Fibroblast of lung (primary cell): ENCODE measurements at places on chromosomes 7 and 10.

DNA sequence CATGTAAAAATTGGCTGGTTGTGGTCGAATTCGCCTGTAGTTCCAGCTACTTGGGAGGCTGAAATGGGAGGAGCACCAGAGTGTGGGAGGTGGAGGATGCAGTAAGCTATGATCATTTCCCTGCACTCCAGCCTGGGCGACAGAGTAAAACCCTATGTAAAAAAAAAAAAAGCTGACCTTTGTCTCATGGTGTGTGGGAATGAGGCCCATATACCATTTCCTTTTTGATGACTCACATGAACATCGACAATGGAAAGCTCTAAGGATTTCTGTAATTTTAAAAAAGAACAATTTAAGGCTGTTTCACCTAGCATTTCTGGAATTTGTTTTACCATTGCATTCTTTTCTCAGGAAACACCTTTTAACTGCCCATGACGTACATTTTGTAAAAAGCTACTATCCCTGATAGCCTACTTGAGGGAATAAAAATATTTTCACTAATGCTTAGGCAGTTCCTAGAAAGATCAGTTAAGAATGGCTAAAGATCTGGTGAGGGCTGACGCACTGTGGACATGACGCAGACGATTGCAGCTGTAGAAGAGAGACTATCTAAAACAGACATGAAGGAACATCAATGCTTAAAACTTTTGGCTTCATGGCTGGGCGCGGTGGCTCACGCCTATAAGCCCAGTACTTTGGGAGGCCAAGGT lies 400.6 kb upstream of the IGFBP3 start:
- no peaks in the 10 kb centered on the region for H3K36me3 ChIP-seq
- H3K27ac ChIP-seq, result no peak overlapping the region
- H3K4me1 ChIP-seq, result no peaks in the 10 kb centered on the region
- H3K4me3 ChIP-seq, result no peak overlapping the region
- DNase-seq, result peak; percentile 42
- no peaks in the 10 kb centered on the region for H3K27me3 ChIP-seq

DNA sequence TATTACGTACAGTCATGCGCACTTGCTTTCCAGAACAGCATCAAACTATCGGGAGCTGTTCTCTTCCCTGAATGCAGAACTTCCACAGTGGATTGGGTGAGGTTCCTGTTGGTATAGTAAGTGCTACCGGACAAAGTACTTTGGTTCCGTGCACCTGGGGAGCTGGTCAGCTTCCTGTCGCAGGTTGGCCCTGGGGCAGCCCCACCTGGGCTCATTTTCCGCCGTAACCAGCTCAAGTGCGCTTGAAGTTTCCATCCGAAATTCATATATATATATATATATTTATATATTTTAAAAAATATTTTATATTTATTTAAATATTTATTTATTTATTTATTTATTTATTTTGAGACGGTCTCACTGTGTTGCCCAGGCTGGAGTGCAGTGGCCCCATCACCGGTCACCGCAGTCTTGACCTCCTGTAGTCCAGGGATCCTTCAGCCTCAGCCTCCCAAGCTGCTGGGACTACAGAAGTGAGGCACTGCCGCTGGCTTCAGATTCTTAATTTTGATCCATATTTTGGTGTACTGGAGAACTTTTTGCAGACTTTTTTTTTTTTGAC lies 6.5 kb downstream of the SCART1 start:
- H3K4me3 ChIP-seq, result no peak overlapping the region
- H3K36me3 ChIP-seq, result no peaks in the 10 kb centered on the region
- H3K4me1 ChIP-seq, result no peaks in the 10 kb centered on the region
- H3K27ac ChIP-seq, result no peak overlapping the region
- H3K27me3 ChIP-seq, result no peaks in the 10 kb centered on the region

- no peaks in the 10 kb centered on the region for H3K36me3 ChIP-seq
- peak; percentile 7 for DNase-seq
- no peaks in the 10 kb centered on the region for H3K27me3 ChIP-seq
- H3K27ac ChIP-seq, result no peak overlapping the region
- H3K4me3 ChIP-seq, result no peak overlapping the region
These were observed 443.4 kb upstream of the ANKRD30A start for GRCh38 chr10:36681751-36682632.

DNA sequence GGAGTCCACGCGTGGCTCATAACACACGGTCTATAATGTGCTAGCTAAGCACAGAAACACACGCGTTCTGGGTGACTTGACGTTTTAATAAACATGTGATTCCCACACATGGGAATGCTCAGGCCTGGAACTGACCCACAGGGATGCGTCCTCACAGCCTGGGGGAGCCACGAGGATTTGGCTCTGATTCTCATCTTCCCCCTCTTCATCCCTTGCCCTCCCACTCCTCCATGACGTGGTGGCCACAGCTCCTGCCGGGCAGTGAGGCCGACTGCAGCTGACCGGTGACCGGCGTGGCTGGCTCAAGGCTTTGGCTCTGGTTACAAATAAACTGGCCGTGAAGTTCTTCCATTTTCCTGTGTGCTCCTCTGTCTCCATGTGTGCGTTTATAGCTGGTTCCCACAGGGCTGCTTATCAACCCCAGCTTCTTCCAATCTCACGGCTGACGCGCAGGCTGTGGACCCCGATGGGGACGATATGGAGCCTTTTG lies 40.9 kb upstream of the KLF6 start:
- H3K36me3 ChIP-seq, result no peaks in the 10 kb centered on the region
- no peak for DNase-seq
- H3K27ac ChIP-seq, result peak overlapping the region; percentile 12
- no peaks in the 10 kb centered on the region for H3K27me3 ChIP-seq
- no peak overlapping the region for H3K4me3 ChIP-seq
- peaks cover 10% of the 10 kb centered on the region for H3K4me1 ChIP-seq

GRCh38 chr10:128751284-128751683 lies 625.1 kb upstream of the MKI67 start:
- no peak for DNase-seq
- H3K27ac ChIP-seq, result no peak overlapping the region
- H3K36me3 ChIP-seq, result no peaks in the 10 kb centered on the region
